ENCODE measurements at places on chromosomes 4 and X.

DNA sequence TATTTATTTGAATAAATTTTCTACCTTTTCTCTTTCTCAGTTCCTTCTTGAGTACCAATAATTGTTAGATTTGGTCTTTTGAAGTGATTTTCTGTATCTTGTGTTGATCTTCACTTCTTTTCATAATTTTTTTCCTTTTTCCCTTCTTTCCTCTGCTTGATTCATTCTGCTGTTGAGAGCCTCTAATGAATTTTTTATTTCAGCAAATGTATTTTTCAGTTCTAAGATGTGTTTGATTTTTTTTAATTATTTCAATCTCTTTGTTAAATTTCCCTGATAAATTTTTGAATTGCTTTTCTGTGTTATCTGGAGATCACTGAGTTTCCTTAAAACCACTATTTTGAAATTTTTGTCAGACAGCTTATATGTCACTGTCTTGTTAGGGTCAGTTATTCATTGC is 155.4 kb upstream of the IL15 start:
- no peak for DNase-seq

DNA sequence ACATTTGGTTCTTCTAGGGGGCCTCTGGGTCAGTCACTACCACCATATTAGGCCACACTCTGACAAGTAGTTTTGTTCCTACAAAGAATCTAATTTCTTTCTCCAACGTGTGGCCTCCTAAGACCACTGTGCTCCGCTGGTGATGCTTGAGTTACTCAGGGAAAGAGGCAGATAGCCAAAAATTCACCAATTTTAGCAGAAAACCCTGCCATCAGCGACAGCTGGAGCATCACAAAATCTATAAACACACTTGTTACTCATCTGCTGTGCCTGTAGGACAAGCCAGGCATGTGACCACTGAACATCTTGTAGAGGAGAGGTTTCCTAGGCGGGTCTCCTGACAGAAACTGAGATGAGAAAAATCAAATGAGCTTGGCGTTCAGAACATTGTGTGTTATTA is 105.4 kb downstream of the SYNPO2 start:
- DNase-seq: no peak

GRCh38 chrX:7351926-7352325 is 204.0 kb upstream of the PUDP start:
- no peak for DNase-seq

- DNase-seq: no peak
Observed at GRCh38 chrX:148047200-148047599, 66.1 kb downstream of the FMR1NB start.

DNA sequence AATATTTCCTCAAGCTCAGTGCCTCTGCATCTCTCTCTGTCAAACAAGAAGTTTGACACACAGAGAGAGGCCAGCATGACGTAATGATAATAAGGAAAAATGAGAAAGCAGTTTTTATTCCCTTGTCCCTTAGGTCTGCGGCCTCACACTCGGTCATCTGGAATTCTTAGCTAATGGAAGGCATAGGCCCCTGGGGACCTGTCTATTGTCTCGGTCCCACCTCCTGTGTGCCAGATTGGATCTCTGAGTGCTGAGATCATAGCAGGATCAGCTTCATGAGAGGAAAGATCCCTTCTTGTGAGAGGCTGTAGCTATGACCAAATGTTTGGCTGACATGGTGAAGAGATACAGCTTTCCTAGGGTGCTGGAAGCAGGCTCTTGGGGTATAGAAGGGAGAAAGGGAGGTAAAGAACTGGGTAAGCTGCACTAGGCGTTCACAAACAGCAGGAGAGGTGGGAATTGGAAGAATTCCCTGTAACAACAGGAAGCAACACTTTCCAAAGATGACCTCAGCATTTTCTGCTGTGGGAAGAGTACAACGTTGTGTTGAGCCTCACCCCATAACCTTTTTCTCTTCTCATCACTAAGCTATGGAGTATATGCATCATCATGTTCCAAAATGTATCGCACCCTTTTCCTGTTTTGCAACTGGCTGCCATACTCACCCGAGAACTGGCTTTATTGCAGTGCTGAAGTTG is 20.2 kb downstream of the TMEM31 start:
- no peak for DNase-seq

- DNase-seq: no peak
Observed at GRCh38 chr4:14596904-14597303, 405.4 kb upstream of the CPEB2 start.

GRCh38 chr4:147965873-147966272 is 234.0 kb downstream of the ARHGAP10 start:
- DNase-seq: no peak

GRCh38 chr4:80125252-80126177 is 52.5 kb upstream of the ANTXR2 start:
- DNase-seq: peak; percentile 35

- DNase-seq: peak; percentile 9
Observed at GRCh38 chr4:8908206-8908893, 36.7 kb upstream of the HMX1 start.

- DNase-seq: no peak
Observed at GRCh38 chr4:25524663-25525062, 131.0 kb upstream of the SLC34A2 start.

GRCh38 chrX:110276778-110277177 is 41.1 kb downstream of the AMMECR1 start:
- no peak for DNase-seq

DNA sequence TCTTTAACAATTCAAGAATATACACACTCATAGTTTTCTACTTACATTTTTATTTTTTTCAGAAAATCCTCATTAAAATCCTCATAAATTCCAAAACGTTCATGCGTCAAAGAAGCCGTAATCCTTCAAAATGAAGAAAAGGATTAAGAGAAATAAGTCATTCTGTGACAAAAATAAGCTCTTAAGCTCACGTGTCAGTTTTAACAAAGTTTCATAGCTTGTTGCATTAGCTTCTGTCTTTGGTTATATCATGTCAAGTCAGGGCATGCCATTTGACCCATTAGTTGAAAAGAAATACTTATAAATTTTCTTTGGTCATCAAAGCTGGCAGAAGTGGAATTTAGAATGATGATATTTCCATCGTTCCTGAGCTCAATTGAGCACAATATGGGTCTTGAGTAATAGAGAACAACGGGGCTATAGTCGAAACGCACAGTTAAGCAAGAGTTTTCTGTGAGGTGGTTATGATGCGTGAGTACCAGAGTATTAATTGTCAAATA is 185.2 kb upstream of the CTSO start:
- DNase-seq: no peak

- DNase-seq: no peak
Observed at GRCh38 chr4:89365375-89365774, 57.8 kb upstream of the GPRIN3 start.

GRCh38 chr4:114423582-114423981 is 175.0 kb upstream of the UGT8 start:
- no peak for DNase-seq

- no peak for DNase-seq
Observed at GRCh38 chr4:15675356-15675755, 6.3 kb upstream of the FAM200B start.

GRCh38 chr4:76607266-76607799 is 172.3 kb downstream of the SHROOM3 start:
- no peak for DNase-seq

GRCh38 chr4:94304365-94304971 is 38.2 kb downstream of the HPGDS start:
- no peak for DNase-seq

GRCh38 chrX:132433001-132433400 is 55.8 kb downstream of the MBNL3 start:
- DNase-seq: no peak

DNA sequence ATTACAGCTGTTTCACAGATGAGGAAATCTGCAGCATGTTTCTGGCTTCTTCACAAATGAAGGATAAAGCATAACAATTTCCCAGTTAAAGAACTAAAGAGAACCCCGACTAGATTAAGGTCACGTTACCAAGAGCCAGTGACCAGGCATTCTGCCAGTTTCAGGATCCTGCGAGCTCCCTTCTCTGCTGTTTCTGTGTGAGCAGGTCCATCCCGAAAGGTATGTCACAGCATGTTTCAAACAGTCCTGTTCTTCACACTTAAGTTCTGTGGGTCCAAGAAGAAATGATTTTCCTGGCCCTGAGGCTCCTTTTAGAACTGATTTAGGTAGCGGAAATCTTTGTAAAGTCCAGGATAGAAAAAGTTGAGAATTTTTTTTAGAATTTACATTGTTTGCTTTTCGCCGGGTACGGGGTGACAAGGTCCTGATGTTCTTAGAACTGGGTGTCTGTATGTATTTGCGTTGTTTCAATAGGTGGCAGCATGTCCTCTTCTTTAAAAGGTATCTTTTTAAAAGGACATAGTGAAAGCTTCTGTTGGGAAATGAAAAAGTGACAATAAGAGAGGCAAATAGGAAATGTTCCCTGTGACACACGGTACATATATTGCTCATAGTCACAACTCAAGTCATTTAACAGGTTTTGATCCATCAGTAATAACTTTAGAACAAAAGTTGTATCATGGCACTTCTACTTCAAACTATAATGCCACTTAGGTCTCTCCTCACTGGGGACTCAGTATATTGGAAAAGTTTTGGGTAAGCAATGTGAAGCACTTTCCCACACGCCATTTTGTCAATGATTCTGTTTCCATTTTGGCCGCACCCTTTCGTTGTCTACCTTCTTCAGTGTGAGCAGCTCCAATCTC is 18.4 kb downstream of the IL21 start:
- DNase-seq: no peak

- DNase-seq: no peak
Observed at GRCh38 chr4:11355226-11355625, 73.5 kb downstream of the HS3ST1 start.

DNA sequence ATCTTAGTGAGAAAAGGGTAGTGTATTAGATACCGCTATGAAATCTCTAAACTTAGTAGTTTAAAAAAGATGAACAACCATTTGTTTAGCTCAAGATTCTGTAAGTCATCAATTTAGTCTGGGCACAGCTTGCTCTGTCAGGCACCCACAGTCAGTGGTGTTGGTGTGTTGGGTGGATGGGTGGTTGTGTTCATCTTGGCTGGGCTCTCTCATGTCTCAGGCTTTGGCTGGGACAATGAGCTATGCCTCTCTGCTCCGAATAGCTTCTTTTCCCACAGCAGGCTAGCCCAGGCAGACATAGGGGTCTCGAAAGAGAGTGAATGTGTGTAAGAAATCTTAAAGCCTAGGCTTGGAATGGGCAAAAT is 127.0 kb upstream of the GATB start:
- DNase-seq: no peak

DNA sequence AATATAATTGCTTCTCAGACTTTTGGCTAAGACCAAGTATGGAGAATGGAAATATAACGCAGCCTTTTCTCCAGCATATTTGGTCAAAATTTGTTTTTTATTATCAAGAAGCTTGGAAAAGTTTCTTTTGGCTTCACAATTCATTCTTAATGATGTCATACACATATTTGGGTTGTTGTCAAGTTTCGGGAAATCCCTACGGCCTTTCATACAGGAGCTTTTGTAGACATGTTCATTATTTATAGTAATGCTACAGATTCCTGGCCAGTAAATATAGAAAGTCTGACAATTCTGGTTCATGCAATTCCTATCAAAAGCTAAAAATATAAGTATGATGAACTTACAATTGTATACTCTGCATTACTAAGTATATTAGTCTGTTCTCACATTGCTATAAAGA is 112.9 kb downstream of the IRF2 start:
- no peak for DNase-seq

DNA sequence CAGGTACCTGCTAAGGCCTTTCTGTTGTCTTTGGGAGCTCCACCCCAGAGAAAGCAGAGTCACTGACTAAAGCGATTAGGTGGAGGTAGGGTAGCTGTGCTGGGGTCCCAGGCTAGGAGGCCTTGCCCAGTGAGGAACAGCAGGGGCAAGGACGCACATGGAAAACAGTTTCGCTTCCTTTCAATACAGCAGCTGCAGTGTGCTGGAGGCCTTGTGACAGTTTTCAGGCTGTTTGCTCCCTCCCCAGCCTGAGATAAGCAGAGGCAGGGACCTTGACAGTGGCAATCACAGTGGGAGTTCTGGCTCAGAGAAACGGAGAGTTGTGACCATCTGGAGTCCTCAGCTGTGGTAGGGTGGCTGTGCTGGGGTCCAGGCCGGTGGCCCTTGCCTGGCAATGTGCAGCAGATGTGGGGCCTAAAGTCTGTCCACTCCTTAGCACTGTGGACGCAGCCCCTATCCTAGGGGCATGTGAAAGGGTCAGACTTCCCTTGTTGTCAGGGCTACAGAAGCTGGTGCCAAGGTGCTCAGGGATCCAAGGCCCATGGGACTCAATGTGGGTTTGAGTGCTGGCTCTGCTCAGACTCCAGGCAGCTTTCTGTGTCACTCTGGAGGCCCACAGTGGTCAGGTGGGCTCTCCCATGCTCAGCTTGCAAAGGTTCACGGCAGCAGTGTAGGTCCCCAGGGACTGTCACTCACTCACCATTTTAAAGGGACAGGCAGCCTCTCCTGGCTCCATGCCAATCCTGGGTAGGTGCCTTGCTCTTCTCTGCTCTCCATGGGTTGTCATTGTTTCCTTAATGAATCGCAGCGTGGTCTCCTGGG is 534.9 kb upstream of the FMR1 start:
- DNase-seq: no peak

DNA sequence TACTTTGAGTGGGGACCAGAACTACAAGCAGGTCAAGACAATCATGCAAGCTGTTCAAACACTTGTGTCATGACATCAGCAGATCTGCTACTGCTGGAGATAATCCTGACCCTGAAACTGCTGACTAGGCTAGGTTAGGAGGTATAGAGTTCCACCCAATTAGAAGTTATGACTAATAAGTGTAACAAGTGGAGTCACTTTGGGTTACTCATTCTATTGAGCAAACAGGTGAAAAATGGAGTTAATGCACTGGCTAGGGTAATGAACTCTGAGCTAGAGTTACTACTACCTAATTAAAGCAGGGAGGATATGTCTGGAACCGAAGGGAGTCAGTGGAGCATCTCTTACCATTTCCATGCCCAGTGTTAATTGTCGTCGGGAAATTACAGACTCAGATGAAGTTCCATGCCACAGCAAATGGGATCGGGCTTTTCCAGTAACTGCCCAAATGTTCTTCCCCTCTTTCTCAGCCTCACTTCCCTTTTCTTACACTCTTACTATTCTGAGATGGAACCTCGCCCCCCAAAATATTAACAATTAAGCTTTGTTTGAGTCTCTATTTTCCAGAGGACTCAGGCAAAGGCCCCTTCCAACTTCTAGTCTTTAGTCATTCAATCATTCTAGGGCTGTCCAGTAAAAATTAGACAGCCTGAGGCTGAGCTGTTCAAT is 19.8 kb upstream of the MANBA start:
- DNase-seq: no peak

DNA sequence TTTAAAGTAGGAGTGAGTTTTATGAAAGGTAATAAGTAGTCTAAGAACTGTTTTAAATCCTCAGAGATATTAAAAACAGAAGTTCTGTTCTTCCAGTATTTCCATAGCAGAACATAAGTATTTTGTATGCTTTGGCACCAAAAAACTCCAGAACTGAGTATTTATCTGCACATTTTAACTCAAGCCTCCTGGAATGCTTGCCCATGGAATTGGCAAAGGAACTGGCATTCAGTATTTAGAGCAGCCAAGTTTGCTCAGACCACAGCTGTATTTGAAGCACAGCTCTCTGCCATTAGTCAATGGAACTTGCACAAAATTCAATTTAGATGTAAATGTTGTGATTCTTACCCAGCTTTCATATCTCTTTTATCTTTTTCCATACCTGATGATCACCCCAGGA is 42.2 kb downstream of the NDNF start:
- no peak for DNase-seq
